ENCODE measurements at places on chromosomes 6 and 20.
A peak's percentile ranks its signal among the peaks of the same experiment; 100 is the strongest.

- no peak for DNase-seq
Observed at GRCh38 chr20:53867741-53868351, 202.5 kb downstream of the BCAS1 start.

DNA sequence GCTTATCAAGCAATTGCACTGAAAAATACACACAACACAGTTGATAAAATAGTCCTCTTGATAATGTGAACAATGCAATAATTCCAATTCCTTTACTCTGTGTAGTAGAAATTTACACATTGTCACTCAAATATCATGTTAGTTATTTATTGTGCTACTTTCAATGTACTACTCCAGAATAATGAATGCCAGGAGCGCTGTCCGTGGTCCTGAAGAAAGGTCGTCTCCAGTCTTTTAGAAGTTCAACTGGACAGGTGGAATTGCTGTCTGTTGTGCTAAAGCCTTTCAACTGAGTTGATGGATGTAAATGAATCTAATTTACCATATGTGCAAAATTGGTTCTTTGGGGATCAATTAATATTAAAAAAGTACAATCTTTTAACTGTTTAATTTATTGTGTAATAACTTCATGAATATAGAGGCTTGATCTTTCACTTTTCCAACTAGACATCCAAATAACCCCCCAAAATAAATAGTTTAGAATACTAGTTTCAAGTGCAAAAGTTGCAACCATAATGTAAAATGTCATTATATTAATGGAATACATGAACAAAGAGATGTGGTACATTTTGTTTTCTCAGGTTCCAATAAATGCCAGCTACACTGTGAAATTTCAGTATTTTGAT lies 3.2 kb downstream of the GRIK2 start:
- DNase-seq, result peak; percentile 19

DNA sequence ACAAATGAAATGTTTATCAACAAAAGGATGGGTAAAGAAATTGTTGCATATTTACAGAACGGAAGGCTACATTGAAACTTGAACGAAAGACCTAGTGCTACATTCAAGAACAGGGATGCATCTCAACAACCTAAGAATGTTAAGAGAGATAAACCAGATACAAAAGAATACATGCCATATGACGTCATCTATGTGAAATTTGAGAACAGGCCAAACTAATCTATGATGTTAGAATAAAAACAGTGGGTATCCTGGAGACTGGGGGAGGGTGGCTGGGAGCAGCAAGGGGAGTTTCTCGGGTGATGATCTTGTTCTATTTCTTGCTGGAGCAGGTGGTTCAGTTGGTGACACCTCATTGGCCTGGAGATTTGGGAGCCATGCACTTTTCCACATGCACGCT lies 81.5 kb downstream of the SULF2 start:
- DNase-seq, result no peak

GRCh38 chr20:10602221-10602871 lies 71.5 kb downstream of the JAG1 start:
- DNase-seq, result no peak

GRCh38 chr6:91879386-91879995 lies 1292.6 kb upstream of the MAP3K7 start:
- DNase-seq, result no peak

DNA sequence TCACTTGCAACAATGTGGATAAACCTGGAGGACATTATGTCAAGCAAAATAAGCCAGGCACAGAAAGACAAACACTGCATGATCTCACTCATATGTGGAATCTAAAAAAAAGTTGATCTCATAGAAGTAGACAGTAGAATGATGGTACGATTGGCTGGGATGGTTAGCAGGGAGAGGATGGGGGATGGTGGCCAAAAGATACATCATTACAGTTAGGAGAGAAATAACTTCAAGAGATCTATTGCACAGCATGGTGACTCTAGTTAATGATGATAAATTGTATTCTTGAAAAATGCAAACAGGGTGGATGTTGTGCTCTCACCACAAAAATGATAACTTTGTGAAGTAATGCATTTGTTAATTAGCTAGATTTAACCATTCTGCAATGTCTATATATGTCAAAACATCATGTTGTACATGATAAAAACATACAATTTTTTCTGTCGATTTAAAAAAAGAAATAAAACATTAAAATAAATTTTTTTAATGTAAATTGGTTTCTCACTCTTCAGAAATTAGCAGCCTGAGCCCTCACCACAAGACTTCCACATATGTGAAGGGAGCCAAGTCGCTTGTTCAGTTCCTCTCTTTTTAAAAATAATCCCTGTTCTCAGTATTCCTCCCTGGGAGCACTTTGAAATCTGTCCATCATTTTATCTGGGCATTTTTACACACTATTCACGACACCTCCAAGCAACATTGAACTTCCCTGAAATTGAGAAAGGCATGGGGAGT lies 34.2 kb downstream of the PTPRT start:
- DNase-seq, result no peak

DNA sequence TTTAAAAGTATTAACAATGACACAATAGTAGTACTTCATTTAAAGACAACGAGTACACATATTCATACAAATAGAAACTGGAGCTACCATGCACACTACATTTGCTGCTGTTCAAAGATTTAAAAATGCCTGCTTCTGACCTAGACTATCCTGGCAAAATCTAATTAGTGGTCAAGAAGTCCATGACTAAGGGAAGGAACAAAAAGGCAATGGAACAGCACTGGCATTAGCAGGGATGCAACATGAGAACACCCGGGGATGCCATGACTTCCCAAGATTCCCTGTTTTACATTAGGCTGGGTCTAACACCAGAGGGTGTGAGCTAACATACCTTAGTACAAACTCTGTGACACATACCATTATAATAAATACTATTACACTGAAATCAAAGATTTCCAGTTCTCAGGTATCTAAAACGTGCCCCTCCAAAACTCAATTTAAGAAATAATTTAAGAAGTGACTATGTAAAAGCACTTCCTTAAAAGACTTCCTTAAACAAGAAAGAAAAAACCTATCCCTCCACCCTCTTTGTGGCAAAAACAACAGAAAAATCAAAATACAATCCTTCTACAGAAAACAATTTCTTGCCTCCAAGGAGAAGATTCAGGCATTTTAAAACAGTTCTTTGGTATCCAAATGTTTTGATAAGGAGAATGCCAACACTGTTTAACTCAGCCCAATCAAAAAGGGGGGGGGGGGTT lies 25.5 kb downstream of the CHD6 start:
- no peak for DNase-seq

- no peak for DNase-seq
Observed at GRCh38 chr6:163974322-163974721, 559.8 kb downstream of the QKI start.

GRCh38 chr20:21607971-21608725 lies 94.3 kb upstream of the NKX2-2 start:
- DNase-seq, result no peak

DNA sequence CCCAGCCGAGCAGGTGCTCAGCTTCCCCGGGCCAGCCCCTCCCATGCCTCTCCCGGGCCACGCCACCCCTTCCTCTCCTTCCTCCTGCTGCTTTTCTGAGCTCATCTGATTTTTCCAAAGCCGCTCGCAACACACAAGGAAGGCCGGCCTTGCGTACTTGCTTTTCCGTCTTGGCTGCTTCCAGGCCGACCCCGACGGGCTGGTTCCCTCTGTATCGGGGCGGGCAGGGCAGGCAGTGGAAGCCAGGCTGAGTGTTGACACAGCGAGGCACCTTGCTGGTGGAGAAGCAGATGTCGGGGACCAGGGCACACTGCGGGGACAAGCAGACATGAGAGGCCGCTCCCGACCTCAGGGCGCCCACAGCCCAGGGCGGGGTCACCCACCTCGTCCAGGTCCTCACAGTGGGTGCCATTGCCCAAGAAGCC lies 21.1 kb downstream of the THBS2 start:
- no peak for DNase-seq

- DNase-seq, result no peak
Observed at GRCh38 chr6:129753422-129753821, 43.4 kb upstream of the ARHGAP18 start.

DNA sequence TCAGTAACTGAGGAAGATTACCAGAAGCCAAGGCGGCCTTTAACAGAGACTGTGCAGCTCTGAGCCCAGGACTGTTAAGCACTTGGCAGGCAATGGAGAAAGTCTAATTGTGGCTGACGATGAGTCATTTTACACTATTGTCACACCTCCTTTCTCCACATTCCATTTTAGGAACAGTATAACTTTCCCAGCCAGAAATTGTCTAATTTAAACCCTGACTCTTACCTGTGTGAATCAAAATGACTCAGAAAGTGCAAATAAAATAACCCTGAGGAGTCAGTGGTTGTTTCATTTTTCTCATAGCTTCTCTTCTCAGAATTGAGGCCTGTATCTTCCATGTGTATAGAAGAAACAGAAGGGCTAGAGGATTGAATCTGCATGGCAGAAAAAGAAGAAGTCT lies 40.0 kb upstream of the OPN5 start:
- DNase-seq, result no peak
